Fibroblast of skin of scalp (primary cell): ENCODE measurements at places on chromosomes 1 and 21.

DNA sequence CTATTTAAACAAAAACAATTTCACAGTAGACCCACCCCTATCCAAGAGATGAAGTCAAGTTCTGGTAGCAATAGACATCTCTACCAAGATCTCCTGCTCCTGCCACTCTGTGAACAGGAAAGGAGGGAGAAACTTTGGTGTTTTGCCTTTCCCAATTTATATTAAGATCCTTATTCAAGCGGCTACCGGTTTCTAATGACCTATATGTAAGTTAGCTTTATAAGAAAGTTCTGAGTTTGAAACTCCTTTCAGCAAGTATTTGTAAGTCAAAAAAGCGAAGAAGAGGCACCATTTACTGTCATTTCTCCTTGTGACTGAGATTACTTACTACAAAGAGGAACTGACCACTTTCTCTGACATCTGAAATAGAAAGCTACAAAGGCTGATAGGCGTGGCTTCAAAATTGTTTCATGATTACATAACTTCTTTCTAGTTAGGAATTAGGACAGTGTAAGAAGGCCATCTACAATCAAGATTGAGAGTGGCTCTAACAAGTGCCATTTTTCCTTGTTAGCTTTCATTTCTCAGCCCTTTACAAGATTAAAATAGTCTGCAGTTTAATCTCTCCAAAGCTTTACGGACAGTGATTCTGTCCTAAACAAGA lies at the start of gene MNDA:
MNDA (plus strand) TSS at position 448 of the 604 bp plus-strand sequence. CDS start 10,803 bp downstream, outside the sequence.
- DNase-seq: no peak

DNA sequence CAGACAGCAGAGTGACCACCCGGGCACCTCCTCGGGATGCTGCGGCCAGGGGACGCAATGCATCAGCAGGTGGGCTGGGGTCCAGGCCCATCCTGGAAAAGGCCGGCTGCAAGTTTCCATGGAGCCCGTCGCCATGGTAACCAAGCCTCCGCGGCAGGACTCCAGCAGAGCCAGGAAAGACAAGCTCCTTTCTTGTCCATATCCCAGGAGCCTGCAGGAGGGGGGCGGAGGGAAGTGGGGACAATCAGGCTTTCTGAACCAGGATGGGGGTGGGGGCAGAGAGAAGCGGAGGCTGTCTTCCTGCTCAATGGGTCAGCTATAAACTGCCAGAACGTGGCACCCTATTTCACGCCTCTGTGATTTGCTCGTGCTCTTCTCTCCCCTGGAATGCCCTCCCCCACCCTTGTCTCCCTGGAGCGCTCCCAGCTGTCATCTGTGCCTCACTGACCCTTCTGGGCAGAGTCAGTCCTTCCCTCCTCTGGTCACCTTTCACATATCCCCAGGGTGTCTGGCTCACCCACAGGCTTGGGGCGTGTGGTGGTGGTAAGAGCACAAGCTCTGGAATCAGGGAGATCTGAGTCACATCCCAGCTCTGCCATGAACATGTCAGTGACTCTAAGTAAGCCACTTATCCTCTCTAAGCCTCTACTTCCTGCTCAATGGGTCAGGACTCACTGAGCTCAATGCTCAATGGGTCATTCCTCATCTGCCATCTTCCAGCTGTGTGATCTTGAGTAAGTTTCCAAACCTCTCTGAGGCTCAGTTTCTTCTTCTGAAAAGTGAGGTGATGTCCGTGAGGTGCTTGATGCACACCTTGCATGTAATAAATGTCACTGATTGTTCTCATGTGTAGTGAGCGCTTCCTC lies 58.9 kb upstream of the LAPTM5 start:
- DNase-seq: peak; percentile 87

GRCh38 chr1:63901094-63901493 lies 127.3 kb downstream of the ROR1 start:
- no peak for DNase-seq

DNA sequence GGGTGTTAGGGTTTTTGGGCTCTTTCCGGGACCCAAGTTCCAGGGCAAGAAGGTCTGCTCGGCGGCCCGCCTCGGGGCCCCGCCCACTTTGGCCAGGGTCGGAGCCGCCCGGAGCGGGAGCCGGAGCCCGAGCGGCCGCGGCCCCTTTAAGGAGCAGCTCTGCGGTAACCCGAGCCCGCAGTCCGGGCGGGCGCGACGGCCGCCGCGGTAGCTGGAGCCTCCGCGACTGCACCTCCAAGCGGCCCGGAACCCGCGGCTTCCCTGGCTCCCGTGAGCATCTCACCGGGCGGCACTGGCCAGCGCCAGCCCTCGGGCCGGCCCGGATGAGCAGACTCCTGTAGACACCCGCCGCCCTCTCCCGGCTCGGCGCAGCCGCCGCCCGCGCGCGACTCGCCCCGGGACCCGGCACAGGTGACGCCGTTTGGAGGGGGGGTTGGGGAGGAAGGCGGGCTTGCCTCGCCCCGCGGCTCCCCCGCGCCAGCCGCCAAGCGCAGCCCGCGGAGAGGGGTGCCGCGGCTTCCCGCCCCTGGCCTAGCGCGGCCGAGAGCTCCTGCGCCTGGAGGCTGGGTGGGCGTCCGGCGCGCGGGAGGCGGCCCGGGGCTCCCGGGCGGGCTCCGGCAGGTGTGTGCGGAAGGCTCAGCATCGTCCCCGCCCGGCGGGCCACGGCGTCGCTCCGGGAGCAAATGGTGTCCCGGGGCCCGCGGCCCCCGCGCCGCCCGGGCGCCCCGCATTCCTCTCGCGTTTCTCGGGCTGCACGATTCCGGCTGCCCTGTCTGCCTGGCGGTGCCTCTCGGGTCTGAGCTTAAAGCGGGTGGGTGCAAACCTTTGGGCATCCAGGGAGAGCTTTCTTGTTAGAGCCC lies at the start of gene TLCD4:
TLCD4 (plus strand) TSS at position 149 of the 860 bp plus-strand sequence. CDS start 26,547 bp downstream, outside the sequence.
- DNase-seq: peak; percentile 29

DNA sequence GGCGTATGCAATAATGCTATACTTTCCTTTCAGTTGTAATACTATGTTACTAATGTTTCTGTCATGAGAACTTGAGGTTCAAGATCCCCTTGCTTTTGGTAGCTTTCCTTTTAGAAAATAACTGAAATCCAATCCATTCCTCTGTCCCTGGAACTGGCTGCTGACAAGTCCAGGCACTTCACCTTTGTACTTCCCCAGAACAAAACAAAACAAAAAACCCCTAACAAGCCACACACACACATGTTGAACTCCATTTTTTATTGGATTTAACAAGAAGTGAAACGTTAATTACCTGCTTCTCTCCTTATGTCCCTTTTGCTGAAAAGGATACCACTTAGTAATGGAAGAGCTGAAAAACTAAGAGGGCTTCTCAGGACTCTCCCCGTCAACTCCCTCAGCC lies 26.1 kb upstream of the SDC3 start:
- DNase-seq: no peak

GRCh38 chr1:34640654-34641401 lies 114.0 kb upstream of the GJB5 start:
- no peak for DNase-seq

DNA sequence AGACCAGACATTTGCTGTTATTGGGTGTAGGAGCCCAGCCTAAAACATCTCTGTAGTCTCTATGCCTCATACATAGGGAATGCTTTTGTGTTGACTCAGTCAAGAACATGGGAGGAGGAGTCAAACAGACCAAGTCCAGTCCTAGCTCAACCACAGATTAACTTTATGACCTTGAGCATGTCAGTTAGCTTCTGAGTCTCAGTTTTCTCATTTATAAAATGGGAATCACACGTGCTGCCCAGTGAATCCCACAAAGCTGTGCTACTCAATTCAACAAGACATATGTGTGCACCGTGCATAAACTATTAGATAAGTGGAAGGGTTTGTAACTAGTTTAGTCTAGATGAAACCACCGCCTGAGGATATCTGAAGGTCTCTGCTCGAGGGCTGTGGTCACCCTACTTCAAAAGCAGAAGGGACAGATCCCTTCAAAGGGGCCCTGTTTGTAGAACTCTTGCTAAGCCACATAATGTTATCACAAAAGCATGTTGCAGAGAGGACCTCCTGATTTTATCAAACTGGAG lies 109.5 kb upstream of the NFIA start:
- peak; percentile 86 for DNase-seq

DNA sequence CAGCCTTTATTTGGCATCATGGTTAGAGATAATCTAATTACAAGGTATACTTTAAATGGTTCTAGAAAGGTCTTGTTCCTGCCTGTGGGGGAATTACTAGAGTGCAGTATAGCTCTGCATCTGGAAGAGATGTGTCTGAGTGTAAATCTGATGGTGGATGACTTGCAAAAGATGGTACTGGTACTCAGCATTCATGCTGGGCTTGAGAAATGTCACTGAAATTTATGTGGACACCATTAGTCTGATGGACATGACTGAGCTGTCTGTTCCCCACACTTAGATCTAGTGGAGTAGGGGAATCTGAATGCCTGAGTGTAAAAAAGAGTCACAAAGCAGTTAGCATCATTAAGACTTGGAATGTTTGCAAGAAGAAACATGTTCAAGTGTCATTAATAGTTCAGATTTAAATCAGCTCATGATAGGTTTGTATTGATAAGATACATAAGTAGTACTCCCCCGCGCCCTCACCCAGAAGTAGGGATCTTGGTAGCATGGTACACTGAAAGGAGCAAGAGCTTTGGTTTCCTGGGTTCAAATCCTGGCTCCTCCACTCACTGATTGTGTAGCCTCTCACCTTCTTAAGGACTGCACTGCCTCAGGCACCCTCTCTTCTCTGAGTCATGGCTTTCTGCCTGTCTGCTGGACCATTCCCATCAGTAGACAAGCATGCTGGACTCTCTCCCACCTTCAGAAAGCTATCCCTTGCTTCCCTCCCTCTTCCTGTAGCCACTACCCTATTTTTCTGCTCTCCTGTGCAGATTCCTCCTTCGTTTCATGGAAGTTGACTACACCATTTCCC lies 292.9 kb downstream of the NFIA start:
- DNase-seq: no peak

- DNase-seq: no peak
These were observed 11.5 kb upstream of the EIF4G3 start for GRCh38 chr1:21188235-21188634.

DNA sequence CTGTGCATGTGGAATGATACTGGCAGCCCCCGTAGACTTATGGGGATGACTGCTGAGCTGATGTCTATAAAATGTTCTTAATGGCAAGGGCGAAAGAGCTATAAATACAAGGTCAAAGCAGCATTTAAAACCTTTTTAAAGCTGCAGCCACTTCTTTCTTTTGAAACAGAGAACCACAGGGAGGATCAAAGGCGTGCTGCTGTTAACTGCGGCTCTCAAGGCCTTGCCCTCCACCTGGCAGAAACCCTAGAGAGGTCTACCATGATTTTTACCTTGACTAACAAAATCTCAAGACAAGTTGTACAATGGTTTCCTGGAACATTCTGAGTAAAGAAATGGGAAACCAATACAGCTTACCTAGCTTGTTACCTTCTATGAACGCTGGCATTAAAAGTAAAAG lies 89.7 kb downstream of the SLC45A1 start:
- no peak for DNase-seq

DNA sequence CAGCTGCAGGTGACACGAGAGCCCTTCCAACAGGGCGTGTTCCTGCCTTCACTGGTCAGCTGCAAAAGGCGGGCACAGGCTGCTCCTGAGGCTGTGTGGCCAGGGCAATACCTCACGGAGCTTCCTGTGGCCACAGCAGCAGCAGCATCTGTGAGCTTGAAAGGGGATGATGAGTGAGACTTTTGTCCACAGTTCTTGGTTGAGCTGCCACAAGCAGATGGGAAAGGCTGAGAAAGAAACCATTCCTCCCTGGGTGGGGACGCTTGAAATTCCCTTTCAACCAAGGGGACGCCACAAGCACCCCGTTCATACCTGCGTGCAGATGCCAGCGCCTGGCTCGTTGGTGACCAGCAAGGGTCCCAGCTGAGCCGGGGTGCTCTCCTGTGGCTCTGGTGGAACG lies 37.6 kb downstream of the B3GALT5 start:
- DNase-seq: no peak

GRCh38 chr1:46369542-46370213 lies 24.4 kb upstream of the FAAH start:
- no peak for DNase-seq

GRCh38 chr1:8011923-8012858 lies 13.9 kb downstream of the ERRFI1 start:
- DNase-seq: no peak

DNA sequence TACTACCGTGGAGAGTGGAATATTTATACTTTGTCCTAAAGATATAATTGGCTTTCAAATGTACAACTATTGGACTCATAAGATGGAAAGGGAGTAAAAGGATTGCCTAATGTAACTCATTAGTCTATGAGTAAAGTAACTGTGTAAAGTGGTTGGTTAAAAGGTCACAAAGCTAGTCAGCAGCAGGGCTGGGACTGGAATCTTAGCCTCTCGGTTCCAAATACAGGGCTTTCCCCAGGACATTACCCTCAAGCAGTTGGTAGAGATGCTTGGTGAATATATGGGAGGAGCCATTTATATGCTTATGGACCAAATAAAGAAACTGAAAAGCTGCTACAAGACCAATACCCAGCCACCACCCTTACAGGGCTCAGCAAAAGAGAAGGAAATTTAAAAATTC lies 283.7 kb downstream of the HLX start:
- no peak for DNase-seq

DNA sequence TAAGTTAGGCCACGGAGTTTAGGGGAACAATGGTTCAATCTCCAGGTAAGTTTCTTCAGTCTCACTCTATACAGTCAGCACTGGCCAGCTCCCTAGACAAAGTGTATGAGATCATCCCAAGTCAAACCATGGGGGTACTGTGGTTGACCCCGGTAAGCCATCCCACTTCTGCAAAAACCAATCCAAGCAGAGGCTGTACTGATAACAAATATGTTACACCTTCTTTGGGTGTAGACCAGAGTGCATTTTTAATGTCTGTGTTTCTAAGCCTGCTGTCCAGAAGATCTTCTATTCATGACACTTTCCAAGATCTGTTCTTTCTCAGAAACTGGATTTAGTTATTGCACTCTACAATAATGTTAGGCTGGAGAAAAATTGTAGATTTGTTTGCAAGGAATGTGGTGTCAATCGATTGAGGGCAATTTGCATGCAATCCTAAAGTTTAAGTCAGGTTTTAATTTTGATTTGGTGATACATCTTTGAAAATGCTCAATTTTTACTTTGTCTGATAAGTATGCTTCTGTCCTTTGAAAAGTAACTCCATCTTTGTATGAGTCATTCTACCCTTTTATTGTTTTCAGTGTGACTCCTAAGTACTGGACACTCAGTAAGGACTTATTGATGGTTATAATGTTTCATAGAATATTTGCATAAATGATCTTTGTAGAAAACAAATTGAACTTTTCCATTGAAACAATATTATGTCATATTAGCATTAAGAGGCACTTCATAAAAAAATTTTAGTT lies 152.4 kb downstream of the HLX start:
- DNase-seq: no peak

- DNase-seq: no peak
These were observed 60.2 kb upstream of the ARHGEF16 start for GRCh38 chr1:3393987-3394920.

GRCh38 chr1:8930116-8930515 lies 15.6 kb upstream of the CA6 start:
- no peak for DNase-seq

GRCh38 chr1:56339093-56339492 lies 240.3 kb downstream of the PLPP3 start:
- DNase-seq: no peak
